ENCODE measurements at places on chromosomes 1 and 21.

- DNase-seq: peak; percentile 66
Measured at GRCh38 chr1:2526824-2527555, 594 bp upstream of the PANK4 start.

- no peak for DNase-seq
Measured at GRCh38 chr1:82799261-82799660, 998.5 kb downstream of the ADGRL2 start.

- no peak for DNase-seq
Measured at GRCh38 chr1:32696041-32696440, 6.5 kb downstream of the SYNC start.

DNA sequence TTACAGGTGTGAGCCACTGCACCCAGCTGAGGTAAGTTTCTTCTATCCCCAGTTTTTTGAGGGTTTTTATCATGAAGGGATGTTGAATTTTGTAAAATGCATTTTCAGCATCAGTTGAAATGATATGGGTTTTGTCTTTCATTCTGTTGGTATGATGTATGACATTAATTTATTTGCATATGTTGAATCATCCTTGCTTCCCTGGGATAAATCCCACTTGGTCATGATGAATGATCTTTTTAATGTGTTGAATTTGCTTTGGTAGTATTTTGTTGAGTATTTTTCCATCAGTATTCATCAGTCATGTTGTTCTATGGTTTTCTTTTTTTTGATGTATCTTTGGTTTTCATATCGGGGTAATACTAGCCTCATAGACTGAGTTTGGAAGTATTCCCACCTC lies 141.0 kb downstream of the RPS6KC1 start:
- no peak for DNase-seq

GRCh38 chr1:214918745-214919144 lies 163.8 kb upstream of the KCNK2 start:
- no peak for DNase-seq

DNA sequence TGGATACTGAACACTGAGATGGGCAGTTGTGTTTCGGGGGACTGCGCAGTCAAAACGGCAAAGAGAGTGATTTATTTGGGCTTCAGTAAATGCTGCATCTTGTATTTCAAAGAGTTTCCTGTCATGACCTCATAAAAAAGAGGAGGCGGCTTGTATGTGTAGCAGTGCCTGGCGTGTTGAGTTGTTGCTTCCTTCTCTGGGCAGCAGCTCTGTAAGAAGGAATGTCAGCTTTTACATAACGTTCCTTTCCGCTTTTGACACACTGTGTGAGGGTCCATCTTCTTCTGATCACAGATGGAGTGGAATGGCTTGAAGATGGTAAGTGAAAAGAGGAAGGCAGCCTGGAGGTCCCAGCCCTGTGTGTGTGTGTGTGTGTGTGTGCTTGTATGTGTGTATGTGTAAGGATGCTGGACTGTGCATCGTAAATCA lies 941 bp downstream of the ELAVL4 start:
- DNase-seq: peak; percentile 46

DNA sequence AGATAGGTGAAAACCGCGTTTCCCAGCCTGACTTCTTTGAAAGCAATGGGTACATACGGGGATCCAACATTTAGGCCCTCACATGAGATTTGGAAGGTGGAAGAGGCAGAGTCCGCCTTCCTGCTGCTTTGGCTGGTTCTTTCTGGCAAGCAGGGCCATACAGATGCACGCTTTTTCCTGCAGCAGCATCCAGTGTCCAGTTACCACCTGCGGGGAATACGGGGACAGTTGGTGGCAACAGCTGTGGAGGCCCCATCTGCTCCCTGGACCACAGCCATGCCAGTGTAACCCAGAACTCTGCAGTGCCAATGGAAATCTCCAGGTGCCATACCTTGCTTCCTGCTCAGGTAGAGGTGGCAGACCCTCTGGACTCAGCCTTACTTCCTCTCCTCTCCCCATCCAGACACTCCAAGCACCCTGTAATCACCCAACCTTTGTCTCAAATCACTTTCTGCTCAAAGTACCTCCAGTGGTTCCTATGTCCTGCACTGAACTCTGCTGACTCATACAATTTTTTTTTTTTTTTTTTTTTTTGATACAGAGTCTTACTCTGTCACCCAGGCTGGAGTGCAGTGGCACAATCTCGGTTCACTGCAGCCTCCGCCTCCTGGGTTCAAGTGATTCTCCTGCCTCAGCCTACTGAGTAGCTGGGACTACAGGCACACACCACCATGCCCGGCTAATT lies 68.3 kb downstream of the SLC16A1 start:
- no peak for DNase-seq

Measured in umbilical cord (tissue), 2 donors.